ENCODE measurements at places on chromosomes 11 and 22.
A peak's percentile ranks its signal among the peaks of the same experiment; 100 is the strongest.

DNA sequence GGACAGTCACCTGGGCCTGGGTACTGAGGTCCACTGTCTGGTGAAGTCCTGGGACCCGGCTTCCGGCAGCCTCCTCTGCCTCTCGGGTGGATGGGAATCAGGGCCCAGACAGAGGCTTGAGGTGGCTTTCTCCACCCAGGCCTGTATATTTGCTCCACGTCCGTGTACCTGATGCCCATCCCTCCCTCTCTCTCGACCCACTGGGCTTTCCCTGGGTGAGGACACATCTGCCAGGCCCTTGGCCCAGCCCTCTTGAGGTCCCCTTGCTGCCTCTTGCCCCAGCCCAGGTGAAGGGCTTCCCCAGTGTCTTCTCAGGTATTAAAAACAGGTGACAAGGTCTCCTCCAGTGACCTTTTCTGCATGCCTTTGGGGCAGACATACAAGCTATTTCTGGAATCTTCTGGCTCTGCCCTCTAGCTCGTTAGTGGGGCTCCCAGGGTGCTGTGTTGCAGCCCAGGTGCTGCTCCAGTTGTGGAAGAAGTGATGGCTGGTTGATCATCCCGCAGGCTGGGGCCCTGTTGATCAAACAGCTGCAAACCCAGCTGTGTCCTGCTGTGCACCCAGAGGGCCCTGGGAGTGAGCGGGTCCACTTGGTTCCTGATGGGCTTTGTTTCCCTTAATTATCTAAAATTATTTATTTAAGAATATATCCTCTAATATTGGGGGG lies 25.5 kb upstream of the ACR start:
- DNase-seq, result no peak

DNA sequence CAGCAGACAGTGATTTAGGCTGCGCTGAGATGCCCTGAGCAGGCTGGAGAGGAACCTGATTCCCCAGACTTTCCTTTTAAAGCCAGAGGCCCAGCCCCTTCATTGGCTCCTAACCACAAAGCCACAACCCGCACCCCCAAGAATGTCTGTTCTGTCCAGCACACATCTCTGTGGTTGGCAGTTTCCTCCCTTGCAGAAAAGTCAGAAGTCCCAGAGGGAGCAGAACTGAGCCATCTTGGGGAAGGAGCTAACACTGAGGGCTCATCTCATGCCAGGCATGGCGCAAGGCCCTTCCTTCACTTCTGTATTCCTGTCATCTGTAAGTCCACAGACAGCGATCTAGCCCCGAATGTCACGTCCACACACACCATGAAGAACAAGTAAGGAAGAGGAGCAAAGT lies 97.1 kb upstream of the SYT13 start:
- no peak for DNase-seq

- no peak for DNase-seq
Observed at GRCh38 chr22:28450109-28450508, 229.5 kb downstream of the TTC28 start.

DNA sequence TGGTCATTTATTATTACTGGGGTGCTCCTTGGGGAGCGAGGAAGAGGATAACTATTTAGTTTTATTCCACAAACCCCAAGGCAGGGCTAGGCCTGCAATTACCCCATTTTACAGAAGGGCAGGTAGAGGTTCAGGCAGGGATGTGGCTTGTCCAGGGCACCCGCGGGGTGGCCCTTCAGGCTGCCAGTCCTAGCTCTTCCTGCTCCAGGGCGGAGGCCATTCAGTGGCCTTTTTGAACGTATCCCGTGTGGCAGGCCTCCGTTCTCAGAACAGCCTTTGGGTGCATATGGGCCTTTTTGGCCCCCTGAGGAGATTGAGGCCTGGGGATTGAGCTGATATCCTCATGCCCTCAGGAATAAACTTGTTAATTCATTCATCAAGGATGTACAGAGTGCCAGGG lies 66.2 kb downstream of the MPPED1 start:
- no peak for DNase-seq

GRCh38 chr22:24282401-24282800 lies 11.8 kb downstream of the SPECC1L start:
- DNase-seq, result no peak

DNA sequence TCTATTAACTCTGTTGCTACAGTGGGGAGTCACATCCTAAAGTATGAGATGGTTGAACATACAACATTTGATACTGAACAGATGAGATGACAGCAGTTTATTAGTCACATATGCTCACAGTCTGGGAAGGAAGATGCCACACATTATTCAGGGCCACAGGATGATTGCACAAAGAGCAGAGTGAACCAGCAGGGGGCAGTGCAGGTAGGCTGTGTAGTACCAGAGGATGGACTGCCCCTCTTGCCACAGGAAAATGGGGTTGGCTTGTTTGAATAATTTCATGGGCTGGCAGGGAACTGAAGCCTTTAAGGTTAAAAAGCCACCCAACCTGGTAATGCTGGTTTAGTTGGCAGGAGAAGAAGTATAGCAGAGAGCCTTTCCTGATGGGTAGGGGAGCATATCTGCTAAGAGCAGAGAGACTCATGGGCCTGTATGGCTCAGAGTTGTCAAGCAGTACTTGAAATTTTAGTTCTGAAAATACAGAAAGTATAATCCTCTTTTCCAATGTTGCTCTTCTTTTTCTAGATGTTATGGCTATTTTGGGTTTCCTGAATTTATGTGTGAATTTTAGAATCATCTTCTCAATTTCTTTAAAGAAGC lies 180.4 kb upstream of the B3GAT1 start:
- DNase-seq, result no peak

DNA sequence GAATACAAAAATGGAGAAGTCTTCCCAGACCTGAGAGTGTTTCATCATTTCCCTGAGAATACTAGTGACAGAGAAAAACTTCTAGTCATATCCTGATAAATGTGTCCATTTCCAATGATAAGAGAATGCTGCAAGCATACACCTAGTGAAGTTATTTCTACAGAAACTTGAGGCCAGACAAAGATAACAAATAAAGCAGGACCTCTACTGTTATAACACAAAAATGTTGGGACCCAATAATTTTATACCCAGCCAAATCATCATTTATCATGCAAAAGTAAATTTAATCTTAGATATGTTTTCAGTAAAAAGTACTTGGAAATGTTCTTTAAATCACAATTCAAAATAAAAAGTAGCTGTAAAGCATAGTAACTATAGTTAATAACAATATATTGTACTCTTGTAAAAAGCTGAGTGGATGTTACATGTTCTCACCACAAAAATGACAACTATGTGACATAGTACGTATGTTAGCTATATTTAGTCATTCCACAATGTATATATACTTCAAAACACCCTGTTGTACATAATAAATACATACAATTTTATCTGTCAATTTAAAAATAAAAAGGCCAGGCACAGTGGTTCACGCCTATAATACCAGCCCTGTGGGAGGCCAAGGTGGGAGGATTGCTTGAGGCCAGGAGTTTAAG lies 12.6 kb downstream of the RRAS2 start:
- no peak for DNase-seq

DNA sequence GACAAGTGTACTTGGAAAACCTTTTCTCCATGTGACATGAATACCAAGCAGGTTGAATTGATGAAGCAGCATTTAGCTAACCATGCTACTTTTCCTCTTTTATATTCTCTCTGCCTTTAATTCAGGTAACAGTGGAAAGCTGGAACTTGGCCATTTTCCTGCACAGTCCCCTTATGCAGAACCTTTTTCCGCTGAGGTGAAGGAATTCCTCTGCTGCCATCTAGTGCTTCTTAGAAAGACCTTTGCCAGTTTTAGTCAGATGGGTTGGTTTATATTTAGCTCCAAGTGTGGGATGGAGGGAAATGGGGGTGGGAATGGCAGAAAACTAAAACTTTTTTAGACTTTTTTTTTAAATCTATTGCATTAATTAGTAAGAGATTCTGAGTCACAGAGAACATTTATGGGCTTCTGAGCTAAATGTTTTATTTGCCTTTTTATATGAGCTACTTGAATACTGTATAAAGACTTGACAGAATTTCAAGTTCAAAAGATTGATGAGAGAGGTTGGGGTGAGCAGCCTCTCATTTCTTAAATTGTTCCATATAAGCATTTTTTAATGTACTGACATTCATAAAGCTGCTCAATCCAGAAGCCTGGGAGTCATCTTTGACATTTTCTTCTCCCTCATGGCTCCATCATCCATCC lies 153.9 kb upstream of the ZC3H12C start:
- peak; percentile 85 for DNase-seq

Data from NCI-H774 (cell line).